ENCODE measurements at places on chromosomes 13 and 19.

DNA sequence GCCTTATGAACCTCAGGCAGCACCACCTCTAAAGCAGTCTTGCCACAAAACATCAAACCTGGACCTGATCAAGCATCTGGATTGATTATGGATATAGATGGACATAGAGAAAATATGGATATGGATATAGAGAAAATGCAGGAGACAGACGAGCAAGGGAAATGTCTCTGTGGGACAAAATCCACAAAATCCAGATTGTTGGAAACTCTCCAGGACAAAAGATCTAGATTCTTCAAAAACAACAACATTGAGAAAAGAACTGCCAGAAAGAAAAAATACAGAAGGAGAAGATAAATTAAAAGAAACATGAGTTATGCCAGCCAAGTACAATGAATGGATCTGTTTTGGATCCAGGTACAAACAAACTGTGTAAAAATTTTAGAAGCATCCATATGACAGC is 1176.5 kb downstream of the UQCRFS1 start:
- no peak for DNase-seq

DNA sequence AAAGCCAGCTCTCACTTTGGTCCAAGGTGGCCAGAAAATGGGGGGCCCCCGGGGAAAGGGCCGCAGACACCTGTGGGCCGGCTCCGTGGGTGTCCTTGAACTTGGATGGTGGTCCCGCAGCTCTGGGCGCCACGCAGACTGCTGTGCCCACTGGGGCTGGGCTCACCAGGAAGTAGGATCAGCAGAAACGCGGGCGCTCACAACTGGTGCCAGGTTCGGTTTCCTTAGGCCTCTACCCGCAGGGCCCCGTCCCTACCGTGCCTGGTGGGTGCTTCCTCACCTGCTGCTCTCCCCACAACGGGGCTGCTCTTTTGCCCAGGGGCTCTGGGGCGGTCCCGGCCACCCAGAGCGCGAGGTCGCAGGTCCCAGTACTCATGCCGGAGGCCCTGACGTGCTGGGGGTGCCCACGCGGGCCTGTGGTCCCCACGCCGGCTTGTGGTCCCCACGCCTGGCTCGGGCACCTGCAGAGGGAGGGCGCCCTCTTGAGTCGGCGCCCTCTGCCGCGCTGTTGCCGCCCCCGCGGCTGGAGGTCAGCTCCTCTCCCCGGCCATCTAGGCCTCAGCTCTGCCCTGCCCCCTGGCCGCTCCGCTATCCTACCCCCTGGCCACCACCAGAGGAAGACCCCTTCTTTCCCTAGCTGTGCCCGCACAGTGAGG is 1303.6 kb downstream of the UQCRFS1 start:
- DNase-seq: no peak

GRCh38 chr13:110498765-110499164 is 62.8 kb downstream of the RAB20 start:
- DNase-seq: no peak

DNA sequence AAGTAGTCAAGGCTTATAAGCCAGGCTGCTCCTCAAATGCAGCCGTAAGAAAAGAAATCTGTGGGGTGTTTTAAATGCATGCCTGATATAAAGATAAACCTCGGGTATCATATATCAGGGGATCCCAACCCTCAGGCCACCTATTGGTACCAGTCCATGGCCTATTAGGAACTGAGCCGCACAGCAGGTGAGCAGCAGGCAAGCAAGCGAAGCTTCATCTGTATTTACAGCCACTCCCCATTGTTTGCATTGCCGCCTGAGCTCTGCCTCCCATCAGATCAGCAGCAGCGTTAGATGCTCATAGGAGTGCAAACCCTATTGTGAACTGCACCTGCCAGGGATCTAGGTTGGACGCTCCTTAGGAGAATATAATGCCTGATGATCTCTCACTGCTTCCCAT is 233.5 kb upstream of the SERP2 start:
- DNase-seq: no peak

- no peak for DNase-seq
These were observed 346.5 kb downstream of the ZNF536 start for GRCh38 chr19:30718707-30719106.

GRCh38 chr19:16373532-16373931 is 48.9 kb downstream of the KLF2 start:
- DNase-seq: peak; percentile 26

GRCh38 chr19:8320564-8321066 is 560 bp downstream of the NDUFA7 start:
- DNase-seq: no peak

GRCh38 chr13:93547886-93548285 is 321.3 kb downstream of the GPC6 start:
- DNase-seq: peak; percentile 41

- DNase-seq: no peak
These were observed 9.5 kb downstream of the ATG4D start for GRCh38 chr19:10553087-10553667.

- DNase-seq: no peak
These were observed 3.1 kb downstream of the SLC25A15 start for GRCh38 chr13:40792284-40793051.

DNA sequence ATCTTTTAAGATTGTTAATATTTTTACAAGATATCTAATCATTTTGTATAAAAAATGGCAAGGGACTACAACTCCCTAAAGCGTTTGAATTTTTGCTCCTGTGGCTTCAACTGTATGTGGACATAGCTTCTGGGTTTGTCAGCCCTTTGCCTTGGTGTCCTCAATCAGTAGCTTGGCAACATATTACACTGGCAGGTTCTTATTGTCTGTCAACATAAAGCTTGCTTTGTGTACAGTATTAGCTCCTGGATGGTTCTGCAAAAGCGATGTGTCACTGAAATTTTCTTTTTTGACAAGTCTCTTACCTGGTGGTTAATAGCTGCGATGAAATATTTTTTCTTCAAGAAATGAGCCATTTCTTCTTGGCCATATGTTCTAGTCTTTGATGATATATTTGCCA is 190.0 kb downstream of the HS6ST3 start:
- DNase-seq: no peak

DNA sequence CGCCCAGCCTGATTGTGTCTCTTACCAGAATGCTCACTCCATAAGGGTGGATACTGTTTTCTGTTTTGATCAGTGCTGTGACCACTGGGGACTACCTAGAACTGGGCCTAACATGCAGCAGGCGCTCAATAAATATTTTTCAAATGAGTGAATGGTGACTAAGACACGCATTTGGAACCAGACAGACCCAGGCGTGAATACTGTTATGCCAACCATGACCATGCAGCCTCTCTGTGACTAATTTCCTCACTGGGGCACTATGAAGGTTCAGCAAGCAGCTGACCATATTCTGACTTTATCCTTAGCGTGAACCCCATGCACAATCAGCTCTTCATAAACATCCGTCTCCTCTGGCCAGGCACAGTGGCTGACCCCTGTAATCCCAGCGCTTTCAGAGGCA is 13.0 kb upstream of the SPC24 start:
- peak; percentile 79 for DNase-seq

DNA sequence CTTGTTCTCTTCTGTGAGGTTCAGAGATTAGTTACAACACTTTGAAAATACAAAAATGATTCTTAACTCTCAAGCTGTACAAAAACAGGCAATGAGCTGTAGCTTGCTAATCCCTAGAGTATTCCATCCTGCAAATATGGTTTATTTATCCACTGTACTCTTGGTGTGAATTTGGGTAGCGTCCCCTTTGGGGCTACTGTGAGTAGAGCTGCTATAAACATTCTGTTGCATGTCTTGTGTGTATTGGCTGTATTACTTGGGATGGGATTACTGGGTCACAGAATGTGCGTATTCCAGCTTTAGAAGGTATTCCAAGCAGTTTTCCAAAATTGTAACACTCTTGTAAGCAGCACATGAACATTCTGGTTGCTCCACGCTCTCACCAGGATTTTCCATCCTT is 33.5 kb downstream of the GPR12 start:
- no peak for DNase-seq

DNA sequence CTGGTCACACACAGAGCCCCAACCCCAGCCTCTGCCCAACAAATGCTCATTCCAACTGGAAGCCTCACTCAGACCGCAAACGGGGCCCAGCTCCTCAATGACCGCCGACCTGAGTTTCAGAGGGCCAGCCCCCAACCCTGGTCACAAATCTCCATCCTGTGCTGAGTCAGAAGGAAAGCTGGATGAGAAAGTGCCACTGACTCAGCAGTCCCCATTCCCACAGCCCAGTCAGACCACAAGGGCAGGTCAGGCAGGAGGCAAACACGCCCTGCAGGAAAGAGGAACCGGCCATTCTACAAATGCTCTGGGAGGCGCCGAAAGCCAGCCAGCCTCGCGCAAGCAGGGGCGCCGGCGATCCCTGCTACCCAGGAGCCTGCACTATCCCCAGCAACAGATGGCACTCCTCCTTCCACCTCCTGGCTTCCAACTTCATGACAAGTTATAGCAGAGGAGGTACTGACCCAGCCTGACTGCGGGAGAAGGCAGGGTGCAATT is 14.1 kb upstream of the PRKD2 start:
- peak; percentile 79 for DNase-seq

GRCh38 chr19:18461471-18461870 is 23.5 kb upstream of the ISYNA1 start:
- no peak for DNase-seq

DNA sequence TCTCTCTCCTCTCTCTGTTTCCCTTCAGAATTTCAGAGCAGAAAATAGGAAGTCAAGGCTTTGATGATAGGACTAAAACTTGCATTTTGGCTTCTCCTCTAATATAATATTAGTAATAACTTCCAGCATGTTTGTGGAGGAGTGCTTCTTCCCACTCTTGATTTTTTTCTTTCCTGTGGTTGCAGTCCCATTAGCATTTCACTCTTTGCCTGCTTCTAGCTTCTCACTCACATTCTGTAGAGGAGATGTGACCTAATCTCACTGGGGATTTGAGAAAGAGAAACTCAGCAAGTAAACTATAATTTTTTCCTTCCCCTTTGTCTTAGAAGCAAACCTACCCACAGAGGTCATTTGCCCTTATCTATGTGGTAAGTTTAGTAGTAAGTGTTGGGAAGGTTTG is 169.4 kb upstream of the HTR2A start:
- peak; percentile 43 for DNase-seq

GRCh38 chr13:92044351-92044750 is 645.9 kb downstream of the GPC5 start:
- no peak for DNase-seq

DNA sequence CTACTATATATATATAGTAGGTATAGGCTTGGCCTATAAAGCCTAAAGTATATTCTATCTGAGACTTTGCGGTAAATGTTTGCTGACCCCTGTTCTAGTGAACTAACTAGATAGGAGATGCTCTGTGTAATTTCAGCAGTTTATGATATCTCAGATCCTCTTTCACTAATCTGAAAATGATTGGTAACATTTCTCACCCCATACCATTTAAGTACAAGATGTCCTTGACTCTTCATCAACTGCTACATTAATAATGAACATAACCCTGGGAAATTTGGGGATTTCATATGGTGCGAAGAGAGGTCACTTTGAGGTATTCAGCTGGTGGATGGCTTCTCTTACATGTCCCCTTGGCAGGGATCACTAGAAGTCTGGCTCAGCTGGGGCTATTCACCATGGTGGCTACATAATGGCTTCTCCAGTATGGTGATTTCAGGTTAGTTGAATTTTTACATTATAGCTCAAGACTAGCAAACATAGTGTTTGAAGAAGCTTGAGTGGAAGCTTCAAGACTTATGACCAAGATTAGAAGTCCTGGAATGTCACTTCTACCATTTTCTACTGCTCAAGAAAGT is 103.6 kb upstream of the MYCBP2 start:
- no peak for DNase-seq

GRCh38 chr19:54207983-54208783 is 7.5 kb downstream of the RPS9 start:
- DNase-seq: peak; percentile 50

DNA sequence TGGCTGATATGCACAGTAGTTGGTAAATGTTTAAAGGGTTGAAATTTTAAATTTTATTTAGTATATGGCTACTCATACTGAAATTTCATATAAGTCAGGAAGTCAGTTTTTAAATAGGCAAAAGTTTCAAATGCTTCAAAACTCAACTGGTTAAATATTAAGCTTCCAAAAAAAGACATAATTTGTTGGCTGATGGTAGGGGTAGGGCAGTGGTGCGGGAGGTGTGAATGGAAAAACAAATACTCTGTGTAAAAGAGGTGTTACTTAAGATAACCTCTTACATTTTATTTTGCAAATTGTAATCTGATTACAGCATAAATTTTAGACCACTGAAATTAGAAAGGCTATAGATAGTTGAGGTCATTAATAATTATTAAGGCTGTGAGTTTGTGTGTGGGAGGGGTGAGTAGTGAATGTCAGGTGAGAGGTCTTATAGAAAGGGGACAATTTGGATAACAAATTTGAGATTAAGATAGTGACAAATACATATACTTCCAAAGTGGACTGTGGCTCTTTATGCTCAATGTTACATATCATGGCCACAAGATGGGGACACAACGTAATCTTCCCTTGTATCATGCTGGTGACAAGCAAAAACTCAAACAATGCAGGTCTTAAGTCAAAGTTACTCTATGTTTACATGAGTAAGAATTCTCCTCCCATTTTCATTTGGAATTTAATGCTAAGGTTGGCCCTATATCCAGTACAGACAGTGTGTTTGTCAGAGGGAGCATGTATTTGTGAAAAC is 36.6 kb upstream of the OXGR1 start:
- DNase-seq: peak; percentile 73

GRCh38 chr13:39561971-39562370 is 41.0 kb downstream of the LHFPL6 start:
- no peak for DNase-seq

DNA sequence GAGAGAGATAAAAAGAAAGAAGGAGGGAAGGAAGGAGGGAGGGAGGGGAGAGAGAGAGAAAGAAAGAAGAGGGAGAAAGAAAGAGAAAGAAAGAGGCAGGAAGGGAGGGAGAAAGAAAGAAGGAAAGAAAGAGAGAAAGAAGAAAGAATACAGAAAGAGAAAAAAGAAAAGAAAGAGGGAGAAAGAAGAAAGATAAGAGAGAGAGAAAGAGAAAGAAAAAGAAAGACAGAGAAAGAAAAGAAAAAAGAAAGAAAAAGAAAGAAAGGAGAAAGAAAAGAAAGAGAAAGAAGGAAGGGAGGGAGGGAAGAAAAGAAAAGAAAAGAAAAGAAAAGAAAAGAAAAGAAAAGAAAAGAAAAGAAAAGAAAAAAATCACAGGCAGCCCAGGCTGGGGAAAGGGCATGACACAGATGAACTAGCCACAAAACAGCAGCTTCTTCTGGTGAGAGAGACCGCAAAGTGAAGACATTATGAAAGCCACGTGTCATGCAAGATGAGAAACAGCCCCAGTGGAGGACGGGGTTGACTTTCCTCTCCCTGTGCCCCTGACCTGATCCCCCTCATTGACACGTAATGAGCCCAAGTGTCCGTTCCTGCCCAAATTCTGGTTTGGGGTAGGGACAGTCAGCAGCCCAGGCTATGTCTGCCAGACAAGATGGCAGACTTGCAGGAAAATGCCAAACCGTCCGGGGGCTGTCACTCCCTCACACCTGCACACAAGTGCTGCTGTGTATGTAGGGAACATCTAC is 102.1 kb downstream of the INSR start:
- no peak for DNase-seq

GRCh38 chr13:20344836-20345490 is 112.8 kb upstream of the GJB6 start:
- DNase-seq: no peak

DNA sequence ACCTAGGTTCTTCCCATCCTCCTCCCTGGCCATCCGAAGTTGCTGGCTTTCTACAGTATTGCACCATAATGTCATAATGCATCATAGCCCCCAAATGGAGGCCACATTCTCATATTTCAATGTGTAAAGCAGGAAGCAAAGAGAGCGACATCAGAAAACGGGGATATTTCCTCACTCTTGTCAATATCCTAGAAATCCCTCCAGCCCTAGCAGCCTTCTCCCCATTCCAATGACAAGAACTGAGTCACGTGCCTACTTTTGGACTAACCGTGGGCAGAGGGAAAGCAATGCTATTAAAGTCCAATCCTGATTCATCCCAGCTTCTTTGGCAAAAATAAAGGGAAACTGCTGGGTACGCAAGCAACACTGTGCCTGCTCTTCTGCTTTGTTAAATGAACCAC is 4.3 kb upstream of the RAP2A start:
- DNase-seq: peak; percentile 59

Data from fibroblast of upper back skin (primary cell).